Kidney (tissue), 22 donors: ENCODE measurements at places on chromosomes 16 and 17. TPM values are rescaled to one million over a fixed set of nuclear protein-coding genes. Genes with fewer than 3 reads are reported as not detected.

- DNase-seq = no peak
- no peaks in the 10 kb centered on the region for H3K27me3 ChIP-seq
- H3K27ac ChIP-seq = no peak overlapping the region
- no peak overlapping the region for H3K4me3 ChIP-seq
Observed at GRCh38 chr17:28989028-28989427, 16.8 kb downstream of the SEZ6 start.

DNA sequence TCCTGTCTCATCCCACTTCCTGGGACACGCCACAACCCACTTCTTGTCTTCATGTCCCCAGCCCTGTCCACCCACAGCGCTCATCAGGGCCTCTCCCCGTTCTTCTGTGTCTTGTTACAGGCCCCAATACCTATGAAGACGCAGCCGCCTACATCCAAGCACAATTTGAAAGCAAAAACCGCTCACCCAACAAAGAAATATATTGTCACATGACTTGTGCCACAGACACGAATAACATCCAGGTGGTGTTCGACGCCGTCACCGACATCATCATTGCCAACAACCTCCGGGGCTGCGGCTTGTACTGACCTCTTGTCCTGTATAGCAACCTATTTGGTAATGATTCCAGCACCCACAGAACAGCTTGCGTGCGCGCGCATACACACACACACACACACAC is 70.6 kb downstream of the AMFR start:
- H3K27ac ChIP-seq = no peak overlapping the region
- no peak overlapping the region for H3K4me3 ChIP-seq
- H3K27me3 ChIP-seq = no peaks in the 10 kb centered on the region
- H3K36me3 ChIP-seq = no peaks in the 10 kb centered on the region
- DNase-seq = no peak

GRCh38 chr16:69542974-69543373 is 22.8 kb upstream of the NFAT5 start:
- H3K36me3 ChIP-seq = no peaks in the 10 kb centered on the region
- no peak for DNase-seq
- H3K4me1 ChIP-seq = no peaks in the 10 kb centered on the region
- no peak overlapping the region for H3K27ac ChIP-seq

DNA sequence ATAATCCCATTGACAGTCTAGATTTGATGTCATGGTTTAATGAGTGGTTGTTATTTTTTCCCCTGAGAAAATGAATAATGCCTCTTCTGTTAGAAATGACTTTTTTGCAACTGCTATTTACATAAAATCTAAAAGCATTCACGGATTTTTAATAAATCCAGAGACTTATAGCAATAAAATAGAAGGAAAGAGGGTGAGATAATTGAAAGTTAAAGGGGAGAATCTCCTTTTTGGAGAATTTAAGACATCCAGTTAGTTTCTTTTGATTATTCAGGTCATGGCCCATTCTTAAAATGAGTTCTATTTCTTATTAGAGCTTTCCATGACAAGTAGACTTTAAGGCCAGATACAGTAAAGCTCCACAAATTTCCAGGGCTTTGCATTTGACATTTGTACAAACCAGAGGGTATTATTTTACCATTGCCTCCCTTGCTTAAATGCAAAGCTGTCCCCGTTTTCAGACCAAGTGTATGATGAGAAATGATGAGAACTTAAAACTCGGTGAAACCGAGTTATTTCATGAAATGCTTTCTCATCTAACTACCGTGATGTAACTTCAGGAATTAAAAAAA is 789.0 kb upstream of the SOX9 start:
- DNase-seq = no peak
- no peaks in the 10 kb centered on the region for H3K4me1 ChIP-seq
- H3K36me3 ChIP-seq = no peaks in the 10 kb centered on the region
- H3K4me3 ChIP-seq = no peak overlapping the region

GRCh38 chr16:30748634-30749445 is 615 bp downstream of the PHKG2 start:
- no peaks in the 10 kb centered on the region for H3K4me1 ChIP-seq
- H3K36me3 ChIP-seq = peaks cover 6% of the 10 kb centered on the region
- H3K27me3 ChIP-seq = no peaks in the 10 kb centered on the region
- no peak overlapping the region for H3K27ac ChIP-seq
- DNase-seq = peak; percentile 45
- peak overlapping the region; percentile 68 for H3K4me3 ChIP-seq

- no peaks in the 10 kb centered on the region for H3K4me1 ChIP-seq
- H3K27ac ChIP-seq = peak overlapping the region; percentile 20
- no peaks in the 10 kb centered on the region for H3K27me3 ChIP-seq
- no peak overlapping the region for H3K4me3 ChIP-seq
- H3K36me3 ChIP-seq = no peaks in the 10 kb centered on the region
- no peak for DNase-seq
Observed at GRCh38 chr16:72203401-72203800, 31.4 kb upstream of the PMFBP1 start.

DNA sequence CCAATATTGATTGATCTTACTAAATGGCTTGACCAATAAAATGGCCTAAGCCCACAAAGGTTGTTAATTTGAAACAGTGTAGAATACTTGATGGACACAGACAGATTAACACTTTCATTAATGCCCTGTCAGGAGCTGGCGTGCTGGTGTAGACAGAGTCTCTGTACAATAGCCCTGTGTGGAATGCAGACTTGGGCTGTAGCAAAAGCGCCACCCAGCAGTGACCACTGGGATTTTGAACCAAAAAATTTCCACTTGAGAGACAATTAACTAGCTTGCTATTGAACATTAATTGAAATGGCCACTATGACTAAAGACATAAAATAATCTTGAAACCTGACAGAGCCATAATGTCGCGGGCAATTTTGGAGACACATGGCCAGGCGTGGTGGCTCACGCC is 19.7 kb upstream of the GUCY2D start:
- no peaks in the 10 kb centered on the region for H3K27me3 ChIP-seq
- no peak for DNase-seq
- H3K27ac ChIP-seq = no peak overlapping the region
- H3K4me3 ChIP-seq = no peak overlapping the region
- no peaks in the 10 kb centered on the region for H3K36me3 ChIP-seq

DNA sequence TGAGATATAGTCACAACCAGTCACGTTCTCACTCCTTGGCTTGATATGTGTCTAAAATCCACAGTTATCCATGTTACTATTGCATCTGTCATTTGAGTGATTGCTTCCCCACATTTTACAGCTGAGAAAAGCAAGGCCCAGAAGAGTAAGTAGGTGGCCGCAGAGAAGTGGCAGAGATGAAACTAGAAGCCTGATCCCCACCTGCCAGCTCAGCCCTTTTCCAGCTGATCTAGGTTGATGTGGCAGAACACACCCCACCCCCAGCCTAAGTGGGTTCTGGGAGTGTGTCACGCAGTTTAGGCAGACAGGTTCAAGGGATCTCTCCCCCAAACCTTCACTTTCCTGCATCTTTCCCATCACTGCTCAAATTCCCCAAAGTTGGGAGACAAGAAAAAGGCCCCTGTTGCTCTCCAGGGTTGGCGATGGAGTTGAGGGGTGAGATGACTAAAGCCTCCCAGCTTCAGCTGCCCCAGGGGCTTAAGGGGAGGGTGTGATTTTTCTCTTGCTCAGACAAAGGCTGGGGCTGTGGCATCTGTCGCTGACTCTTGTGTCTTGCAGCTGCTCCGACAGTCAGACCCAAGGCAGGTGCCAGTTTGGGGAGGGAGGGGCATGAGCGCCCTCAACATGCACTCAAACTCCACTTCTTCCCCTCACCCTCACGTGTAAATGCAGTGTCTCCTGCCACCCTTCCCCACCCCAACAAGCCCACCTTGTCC is 48.9 kb upstream of the LHX1 start:
- no peak overlapping the region for H3K27ac ChIP-seq
- no peak for DNase-seq
- no peaks in the 10 kb centered on the region for H3K27me3 ChIP-seq
- H3K4me1 ChIP-seq = no peaks in the 10 kb centered on the region
- H3K4me3 ChIP-seq = no peak overlapping the region
- H3K36me3 ChIP-seq = no peaks in the 10 kb centered on the region

DNA sequence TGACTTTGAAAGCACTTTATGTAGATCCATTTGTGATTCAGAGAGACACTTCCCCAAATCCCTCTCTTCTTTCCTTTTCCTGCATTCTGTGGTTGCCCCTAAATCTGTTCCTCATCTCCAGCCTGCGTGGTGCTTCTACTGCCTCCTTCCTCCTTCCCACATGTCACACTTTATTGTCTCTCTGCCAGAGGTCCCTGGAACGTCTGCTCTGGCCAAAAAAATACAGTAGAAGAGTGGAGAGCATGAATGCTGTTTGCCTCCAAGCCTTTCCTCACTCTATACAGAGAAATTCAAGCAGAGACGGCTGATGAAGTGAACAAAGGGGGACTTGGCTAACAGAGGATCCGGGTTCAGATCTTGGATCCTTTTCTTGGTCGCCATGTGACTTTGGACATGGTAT is 22.8 kb upstream of the IRX3 start:
- no peaks in the 10 kb centered on the region for H3K36me3 ChIP-seq
- no peak overlapping the region for H3K27ac ChIP-seq
- DNase-seq = no peak
- no peaks in the 10 kb centered on the region for H3K27me3 ChIP-seq
- H3K4me1 ChIP-seq = no peaks in the 10 kb centered on the region

GRCh38 chr16:2329532-2329931 is 11.0 kb downstream of the ABCA3 start:
- H3K4me1 ChIP-seq = no peaks in the 10 kb centered on the region
- H3K4me3 ChIP-seq = no peak overlapping the region
- DNase-seq = no peak
- H3K27ac ChIP-seq = no peak overlapping the region

DNA sequence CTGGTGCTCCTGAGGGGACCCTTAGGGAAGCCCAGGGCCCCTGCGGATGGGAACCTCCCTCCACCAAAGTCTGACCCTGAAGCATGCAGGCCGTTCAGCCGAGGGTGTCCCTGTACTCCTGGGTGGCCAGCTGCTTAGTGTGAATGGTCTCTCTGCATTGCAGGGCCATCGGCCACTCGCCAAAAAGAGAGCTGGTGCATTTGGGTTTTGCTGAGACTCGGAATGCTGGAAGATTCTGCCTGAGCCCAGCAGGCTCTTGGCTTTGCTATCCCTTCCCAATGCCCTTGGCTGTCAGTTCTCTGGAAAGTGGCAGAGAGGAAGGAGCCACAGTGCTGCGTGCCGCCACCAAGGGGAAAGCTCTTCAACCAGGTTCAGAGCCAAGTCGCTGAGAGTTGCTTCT is 2.8 kb downstream of the MEOX1 start:
- no peak overlapping the region for H3K27ac ChIP-seq
- DNase-seq = no peak
- H3K4me1 ChIP-seq = no peaks in the 10 kb centered on the region
- no peaks in the 10 kb centered on the region for H3K27me3 ChIP-seq

DNA sequence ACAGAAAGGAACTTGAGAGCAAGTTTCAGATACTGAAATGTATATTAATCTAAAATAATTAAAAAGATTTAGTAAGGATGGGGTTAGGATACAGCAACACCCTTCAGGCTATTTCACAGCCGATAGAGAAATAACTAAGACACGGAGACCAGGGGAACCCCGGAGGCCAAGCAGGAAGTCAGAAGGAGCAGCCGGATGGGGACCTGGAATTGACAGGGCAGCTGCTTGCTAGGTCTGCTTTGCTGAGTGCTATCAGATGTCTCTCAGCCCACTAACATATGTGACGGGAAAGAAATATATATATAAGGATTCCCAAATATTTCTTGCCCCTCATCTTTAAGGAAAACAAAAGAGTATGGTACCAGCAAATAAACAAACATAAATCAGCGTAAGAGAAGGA is 154.1 kb upstream of the CDH5 start:
- H3K36me3 ChIP-seq = no peaks in the 10 kb centered on the region
- no peak overlapping the region for H3K27ac ChIP-seq
- DNase-seq = no peak
- no peaks in the 10 kb centered on the region for H3K4me1 ChIP-seq
- H3K4me3 ChIP-seq = no peak overlapping the region

- no peak overlapping the region for H3K27ac ChIP-seq
- H3K36me3 ChIP-seq = peaks cover 2% of the 10 kb centered on the region
- no peak for DNase-seq
- H3K4me1 ChIP-seq = peaks cover 4% of the 10 kb centered on the region
- H3K4me3 ChIP-seq = peak overlapping the region; percentile 70
Observed at GRCh38 chr17:41835214-41835799, 725 bp downstream of the NT5C3B start.

GRCh38 chr16:85936816-85937215 is 37.9 kb downstream of the IRF8 start:
- no peaks in the 10 kb centered on the region for H3K36me3 ChIP-seq
- H3K4me3 ChIP-seq = no peak overlapping the region
- H3K27me3 ChIP-seq = peaks cover 2% of the 10 kb centered on the region
- H3K4me1 ChIP-seq = no peaks in the 10 kb centered on the region
- no peak for DNase-seq

- peaks cover 20% of the 10 kb centered on the region for H3K4me1 ChIP-seq
- H3K27ac ChIP-seq = peak overlapping the region; percentile 13
- H3K27me3 ChIP-seq = no peaks in the 10 kb centered on the region
- H3K4me3 ChIP-seq = no peak overlapping the region
- H3K36me3 ChIP-seq = no peaks in the 10 kb centered on the region
Observed at GRCh38 chr17:65035704-65036103, 20.8 kb downstream of the GNA13 start.

The ABCA10 gene
- total RNA-seq = 4.2 TPM

The CA5A gene
- total RNA-seq = not detected

The CCL4 gene
- total RNA-seq = 5.1 TPM

The GDPD1 gene
- 2.5 TPM for total RNA-seq

The MSLN gene
- total RNA-seq = 19.4 TPM

The TIGD7 gene
- total RNA-seq = 7.5 TPM

The SHISA6 gene
- total RNA-seq = 1.0 TPM

The CD68 gene
- total RNA-seq = 92.6 TPM

The TMEM238L gene
- 0.47 TPM for total RNA-seq

The FBXL16 gene
- 44.9 TPM for total RNA-seq
